Aorta (tissue), 5 donors: ENCODE measurements at places on chromosomes 5 and 9. TPM values are rescaled to one million over a fixed set of nuclear protein-coding genes. Genes with fewer than 3 reads are reported as not detected.

- DNase-seq: no peak
These were observed 13.2 kb downstream of the MACIR start for GRCh38 chr5:103271570-103272289.

ZNF169 gene
- polyA plus RNA-seq: 8.8 TPM

DNA sequence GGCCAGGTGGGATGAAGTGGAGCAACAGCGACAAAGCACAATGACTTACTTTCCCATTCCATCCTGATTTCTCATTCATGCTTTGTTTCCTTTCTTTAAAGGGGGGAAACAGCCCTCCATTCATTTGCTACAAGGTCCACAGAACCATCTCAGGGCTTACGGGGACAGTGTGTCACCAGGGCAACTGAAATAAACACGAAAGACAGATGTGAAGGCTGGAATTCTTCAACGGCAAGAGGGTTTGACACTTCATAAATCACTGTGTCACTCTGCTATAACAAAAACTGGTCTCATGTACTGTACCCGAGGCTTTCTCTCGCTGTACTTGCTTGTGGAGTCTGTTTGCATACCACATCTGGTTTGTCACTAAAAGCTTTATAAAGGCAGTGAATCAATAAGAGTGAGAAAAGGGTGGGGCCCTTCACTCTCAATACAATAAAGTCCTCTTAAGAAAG is 150.8 kb downstream of the EFNA5 start:
- DNase-seq: no peak

DNA sequence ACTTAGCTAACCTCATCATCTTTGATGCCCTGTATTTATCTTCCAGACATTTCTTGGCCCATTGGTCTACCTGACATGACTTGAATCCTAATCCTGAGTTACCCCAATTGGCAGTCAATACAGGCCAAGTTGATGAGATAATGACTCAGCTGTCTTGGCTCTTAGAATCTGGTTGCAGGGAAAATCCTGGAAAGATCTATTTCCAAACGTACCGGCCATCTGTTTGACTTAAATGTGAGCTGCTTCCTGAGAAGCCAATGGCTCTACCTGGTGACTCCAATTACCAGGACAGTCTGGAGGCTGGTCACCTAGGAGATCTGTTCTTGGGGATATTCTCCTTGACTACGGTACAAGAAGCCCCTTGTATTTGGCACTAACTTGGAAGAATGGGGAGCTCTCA is 475.2 kb upstream of the BRINP1 start:
- DNase-seq: no peak

DNA sequence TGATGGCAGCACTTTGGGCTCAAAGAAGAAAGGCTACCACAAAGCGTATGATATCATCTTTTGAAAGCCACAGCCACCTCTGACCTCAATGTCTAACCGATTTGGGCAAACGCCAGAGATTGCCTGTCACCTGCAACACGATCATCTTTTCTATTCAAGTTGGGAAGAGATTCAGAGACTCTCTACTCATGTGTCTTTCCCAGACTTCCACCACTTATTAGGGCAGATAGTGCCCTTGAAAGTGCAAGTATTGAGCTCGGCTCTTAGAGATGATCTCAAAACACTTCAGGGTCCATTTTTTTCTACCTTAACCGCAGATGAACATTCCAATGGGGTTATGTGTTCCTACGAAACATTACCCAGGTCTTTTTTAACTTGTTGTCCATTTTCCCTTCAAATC is 213.7 kb downstream of the DRD1 start:
- no peak for DNase-seq

LCP2 gene
- 2.1 TPM for polyA plus RNA-seq

IRGM gene
- polyA plus RNA-seq: not detected

TEX48 gene
- polyA plus RNA-seq: not detected

BAAT gene
- not detected for polyA plus RNA-seq

- no peak for DNase-seq
These were observed 57.0 kb upstream of the GRAMD2B start for GRCh38 chr5:126366199-126366560.

GRCh38 chr9:101567725-101568350 is 26.9 kb downstream of the PPP3R2 start:
- DNase-seq: no peak

DNA sequence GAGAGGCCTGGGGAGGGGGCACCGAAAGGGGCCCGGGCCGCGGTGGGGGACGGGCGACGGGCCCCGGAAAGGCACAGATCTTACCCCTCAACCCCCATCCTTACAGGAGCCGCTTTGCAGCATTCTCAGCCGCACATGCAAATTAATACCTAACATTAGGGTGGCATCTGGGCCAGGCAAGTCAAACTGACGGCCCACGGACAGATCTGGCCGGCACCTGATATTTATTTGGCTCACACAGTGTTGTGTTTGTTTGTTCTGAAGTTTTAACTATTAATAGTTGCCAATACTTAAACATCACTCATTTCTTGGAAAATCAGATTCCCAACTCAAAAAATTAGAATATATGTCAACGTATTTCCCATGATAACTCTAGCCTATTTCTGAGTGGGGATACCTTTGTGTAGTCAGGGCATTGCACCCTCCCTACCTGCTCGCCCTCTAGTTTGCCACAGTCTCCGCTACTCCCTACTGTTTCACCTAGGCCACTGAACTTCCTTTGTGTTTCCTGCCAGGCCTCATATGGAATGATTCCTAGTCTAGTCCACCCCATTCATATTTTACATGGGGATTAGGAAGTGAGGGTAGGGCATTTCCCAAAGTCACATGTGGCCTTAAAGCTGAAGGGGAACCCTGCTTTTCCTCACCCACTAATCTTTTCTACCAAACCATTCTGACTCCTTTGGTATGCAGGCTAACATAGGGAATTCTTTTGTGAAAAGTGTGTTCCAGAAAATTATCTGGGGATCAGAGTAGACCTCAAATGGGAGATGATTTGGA is 71.9 kb upstream of the LARP1 start:
- no peak for DNase-seq

DNA sequence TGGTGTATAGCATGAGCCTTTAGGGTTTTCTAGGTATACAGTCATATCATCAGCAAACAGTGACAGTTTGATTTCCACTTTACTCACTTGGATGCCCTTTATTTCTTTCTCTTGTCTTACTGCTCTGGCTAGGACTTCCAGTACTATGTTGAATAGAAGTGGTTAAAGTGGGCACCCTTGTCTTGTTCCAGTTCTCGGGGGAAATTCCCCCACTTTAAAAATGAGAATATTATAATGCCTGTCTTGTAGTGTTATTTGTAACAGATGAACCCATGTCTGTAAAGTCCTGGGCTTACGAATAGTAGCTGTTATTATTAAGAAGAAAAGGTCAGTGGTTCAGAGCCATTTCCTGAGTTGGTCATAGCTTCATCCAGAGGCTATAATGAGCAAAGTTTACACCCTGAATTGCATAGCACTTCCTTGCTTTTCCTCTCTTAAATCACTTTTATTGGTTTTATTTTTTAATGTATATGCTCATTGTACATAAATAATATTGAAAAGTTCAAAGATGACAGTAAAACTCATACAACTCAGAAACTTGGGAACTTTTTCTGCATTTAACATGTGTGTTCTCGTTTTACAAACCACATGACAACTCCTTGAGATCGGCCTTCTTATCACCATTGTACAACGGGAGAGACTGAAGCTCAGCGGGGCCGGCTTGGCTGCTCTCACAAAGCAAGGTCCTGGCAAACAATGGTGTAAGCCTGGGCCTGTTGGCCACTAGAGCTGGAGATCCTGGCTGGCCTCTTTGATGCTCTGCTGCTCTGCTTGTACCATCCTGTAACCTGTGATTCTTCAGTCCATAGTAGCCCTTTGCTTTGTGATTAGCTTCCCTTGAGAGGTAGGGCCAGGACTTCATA is 85.2 kb downstream of the CYFIP2 start:
- DNase-seq: no peak

DNA sequence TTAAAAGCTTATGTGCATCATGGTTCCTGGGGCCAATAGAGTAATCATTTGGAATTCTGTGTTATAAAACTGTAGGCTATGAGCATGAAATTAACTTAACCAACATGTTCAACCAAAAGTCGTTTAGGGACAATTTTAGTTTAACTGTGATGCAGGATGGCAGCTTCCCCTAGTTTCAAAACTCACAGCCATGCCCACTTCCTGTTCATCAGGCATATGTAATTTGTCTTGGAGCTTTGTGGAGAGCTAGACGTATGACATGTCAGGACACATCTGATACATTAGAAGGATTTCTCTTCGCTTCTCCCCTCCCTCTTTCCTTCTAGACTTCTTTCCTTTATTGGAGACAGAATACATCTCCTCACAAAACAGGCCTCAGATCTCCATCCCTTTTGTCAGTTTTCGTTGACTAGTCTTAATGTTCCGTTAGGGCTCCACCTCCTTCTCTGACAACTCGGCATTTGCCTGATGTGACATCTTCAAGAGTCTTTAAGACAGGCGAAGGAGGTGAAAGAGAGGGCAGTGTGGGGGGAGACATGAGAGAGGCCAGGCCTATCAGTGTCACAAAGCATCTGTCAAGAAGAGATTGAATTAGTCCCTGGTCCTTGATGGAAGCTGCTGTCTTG is 176.0 kb downstream of the MSX2 start:
- no peak for DNase-seq

DNA sequence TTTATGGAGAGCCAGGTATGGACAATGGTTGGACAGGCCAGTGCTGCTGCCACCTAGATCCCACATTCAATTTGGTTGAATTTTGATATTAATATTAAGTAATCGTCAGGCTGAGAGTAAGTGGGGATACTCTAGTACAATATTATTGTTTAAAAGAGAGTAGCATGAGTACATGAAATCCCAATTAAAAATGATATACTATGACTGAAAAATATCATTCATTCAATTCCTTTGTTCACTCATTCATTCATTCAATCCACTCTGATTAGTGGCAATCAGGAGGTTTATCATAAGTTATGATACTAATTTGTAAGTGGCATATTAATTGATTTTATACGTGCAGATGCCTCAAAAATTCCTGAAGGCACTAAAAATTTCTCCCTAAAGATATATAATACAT is 224.2 kb downstream of the DMRT2 start:
- no peak for DNase-seq
